Left ventricle myocardium superior (tissue), 1 donor: ENCODE measurements at places on chromosomes 2 and 18. TPM values are rescaled to one million over a fixed set of nuclear protein-coding genes. Genes with fewer than 3 reads are reported as not detected.

DNA sequence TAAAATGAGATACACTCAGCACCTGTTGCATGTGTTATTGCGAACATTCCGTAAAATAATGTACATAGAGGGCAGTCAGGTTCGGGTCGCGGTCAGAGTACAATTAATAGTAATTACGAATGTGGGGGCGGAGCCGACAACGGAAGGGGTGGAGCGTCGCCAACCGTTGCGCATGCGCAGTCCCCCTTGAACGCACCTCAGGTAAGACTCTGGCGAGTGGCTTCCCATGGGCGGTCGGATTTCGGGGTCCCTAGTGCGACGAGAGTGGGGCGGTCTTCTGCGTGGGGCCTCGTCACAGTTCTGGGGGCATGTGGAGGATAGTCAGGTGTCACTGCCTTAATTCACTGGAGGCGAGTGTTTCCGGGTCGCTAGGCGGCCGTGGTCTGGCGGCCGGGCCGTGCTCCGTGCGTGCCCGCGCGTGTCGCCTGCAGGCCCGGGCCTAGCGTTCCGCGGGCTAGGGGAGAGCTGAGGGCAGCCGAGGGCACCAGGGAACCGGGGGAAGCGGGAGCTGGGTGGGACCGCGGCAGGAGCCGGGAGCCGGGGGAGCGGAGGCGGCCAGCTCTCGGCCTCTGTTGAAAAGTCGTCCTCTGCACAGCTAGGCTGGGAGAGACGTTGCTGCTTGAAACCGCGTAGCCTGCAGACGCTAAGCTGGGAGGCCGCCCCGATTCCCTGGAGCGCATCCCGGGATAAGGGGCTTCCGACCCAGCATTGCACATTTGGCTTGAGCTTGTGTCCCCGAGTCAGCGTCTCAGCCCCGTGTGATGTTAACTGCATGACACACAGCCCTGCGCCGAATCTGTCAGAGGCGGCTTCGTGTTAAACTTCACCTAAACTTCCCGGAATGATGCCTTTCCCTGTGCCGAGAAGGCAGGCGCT lies at the start of gene CEBPZOS:
CEBPZOS (plus strand) TSS at position 177 of the 876 bp plus-strand sequence. CDS start 3,209 bp downstream, outside the sequence.
- DNase-seq = peak; percentile 91

GRCh38 chr2:118689456-118689855 lies 158.0 kb downstream of the EN1 start:
- no peak for DNase-seq

DNA sequence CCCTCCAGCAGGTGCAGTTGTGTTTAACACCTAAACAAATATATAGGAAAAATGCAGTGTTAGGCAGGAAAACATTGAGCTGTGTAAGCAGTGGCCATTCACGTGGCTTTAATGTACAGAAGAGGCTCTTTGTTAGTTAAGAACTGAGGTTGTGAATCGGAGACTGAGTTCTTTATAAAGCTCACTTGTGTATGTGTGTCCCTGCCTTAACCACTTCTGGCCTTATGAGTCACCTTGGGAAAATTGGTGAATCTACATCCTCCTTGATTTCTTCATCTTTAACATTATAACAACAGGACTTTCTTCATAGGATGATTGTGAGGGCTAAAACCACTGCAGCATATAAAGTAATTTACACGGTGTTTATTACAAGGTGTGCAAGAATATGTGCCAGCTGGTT lies 188.4 kb upstream of the TPO start:
- DNase-seq = no peak

DNA sequence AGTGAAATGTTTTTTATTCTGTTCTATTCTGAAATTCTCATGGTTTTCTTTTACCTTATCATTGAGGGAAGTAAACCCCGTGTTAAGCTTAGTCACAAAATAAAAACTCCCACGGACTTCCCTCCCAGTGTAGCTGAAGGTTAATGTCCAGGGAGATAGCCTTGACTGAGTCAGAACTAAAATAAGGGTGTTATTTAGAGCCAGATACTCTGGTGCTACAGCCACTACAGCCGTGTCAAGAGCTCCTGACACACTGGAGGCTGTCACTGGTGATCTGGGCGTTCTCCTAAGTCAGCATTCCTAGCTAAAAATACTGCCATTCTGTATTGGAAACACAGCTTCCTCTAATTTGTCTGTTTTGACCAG lies 82.0 kb upstream of the RANBP2 start:
- peak; percentile 58 for DNase-seq

- DNase-seq = no peak
Observed at GRCh38 chr18:22318745-22319407, 98.8 kb downstream of the CTAGE1 start.

The HNMT gene
- 11.0 TPM for total RNA-seq
